ENCODE measurements at places on chromosomes 4 and X. TPM values are rescaled to one million over a fixed set of nuclear protein-coding genes. Genes with fewer than 3 reads are reported as not detected.

TLR6 gene
- 1.2 TPM for total RNA-seq

- no peak for DNase-seq
Observed at GRCh38 chr4:152937336-152938236, 1.5 kb downstream of the FHDC1 start.

- DNase-seq: no peak
Observed at GRCh38 chrX:94850811-94851210, 1176.8 kb downstream of the FAM133A start.

GRCh38 chr4:106208481-106209460, 107.2 kb downstream of the TBCK start:
- no peak for DNase-seq

- DNase-seq: no peak
Observed at GRCh38 chrX:68372665-68373064, 60.6 kb downstream of the OPHN1 start.

- no peak for DNase-seq
Observed at GRCh38 chr4:143531788-143532491, 18.4 kb downstream of the SMARCA5 start.

GRCh38 chr4:20652226-20652885, 47.9 kb upstream of the PACRGL start:
- DNase-seq: no peak

- DNase-seq: no peak
Observed at GRCh38 chrX:131332331-131332730, 43.2 kb upstream of the IGSF1 start.

DNA sequence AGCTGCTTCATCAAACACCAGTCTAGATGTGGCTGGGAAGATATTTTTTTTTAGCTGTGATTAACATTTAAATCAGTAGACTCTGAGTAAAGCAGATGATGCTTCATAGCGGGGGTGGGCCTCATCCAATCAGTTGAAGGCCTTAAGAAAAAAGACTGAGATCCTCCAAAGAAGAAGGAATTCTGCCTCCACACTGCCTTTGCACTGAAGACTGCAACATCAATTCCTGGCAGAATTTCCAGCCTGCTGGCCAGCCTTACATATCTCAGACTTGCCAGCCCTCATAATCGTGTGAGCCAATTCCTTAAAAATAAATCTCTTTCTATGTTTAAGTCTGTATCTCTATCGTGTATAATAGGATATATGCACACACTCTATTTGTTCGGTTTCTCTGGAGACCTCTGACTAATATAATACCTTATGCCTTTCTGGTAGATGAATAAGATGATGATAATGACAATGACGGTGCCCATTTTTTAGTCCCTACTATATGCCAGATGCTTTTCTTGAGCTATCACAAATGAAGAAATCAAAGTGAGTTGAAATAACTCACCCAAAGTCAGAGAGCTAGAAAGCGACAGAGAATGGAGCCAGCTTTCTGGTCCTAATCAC, 66.1 kb upstream of the SOD3 start:
- no peak for DNase-seq

RAB33A gene
- total RNA-seq: 1.2 TPM

DNA sequence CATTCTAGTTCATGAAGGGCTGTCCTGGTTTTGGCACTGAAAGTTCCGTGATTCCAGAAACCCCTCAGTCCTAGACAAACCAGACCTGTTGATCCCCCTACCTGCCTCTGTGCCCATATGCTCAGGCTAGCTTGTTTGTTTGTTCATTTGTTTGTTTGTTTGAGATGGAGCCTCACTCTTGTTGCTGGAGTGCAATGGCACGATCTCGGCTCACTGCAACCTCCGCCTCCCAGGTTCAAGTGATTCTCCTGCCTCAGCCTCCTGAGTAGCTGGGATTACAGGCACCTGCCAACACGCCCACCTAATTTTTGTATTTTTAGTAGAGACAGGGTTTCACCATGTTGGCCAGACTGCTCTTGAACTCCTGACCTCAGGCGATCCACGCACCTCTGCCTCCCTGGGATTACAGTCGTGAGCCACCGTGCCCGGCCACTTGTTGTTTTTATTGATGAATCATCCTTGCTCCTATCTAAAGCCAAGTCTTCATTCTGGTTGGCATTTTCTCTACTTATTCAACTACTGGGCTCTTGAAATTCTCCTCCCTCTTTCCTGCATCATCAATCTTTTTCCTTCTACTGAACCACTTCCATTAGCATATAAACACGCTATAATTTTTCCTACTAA, 86.3 kb upstream of the BMP2K start:
- DNase-seq: no peak

- no peak for DNase-seq
Observed at GRCh38 chr4:20592013-20592412, 108.2 kb upstream of the PACRGL start.

GRCh38 chr4:16110199-16110598, 26.4 kb upstream of the PROM1 start:
- no peak for DNase-seq

TIGD4 gene
- total RNA-seq: 0.40 TPM

DNA sequence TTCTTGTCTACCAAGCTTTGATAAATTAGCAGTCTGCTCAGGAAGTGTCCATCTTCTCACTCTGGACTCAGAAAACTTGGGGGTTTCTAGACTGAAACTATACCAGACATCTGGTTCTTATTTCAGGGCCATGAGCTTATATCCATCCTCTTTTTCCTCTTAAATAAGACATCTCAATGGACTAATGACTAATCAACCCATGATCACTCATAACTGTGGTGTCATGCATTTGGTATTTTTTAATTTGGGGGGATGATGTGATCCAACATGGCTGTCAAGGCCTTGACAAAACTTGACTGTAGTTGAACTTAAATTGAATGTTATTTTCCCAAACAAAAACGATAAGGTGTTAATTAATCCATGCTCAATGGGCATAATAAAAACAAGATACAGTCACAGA, 87.8 kb downstream of the GPRASP3 start:
- DNase-seq: no peak

- no peak for DNase-seq
Observed at GRCh38 chr4:2837904-2838496, 5.6 kb upstream of the ADD1 start.

IGSF1 gene
- total RNA-seq: 16.3 TPM

GRCh38 chrX:112851806-112852205, 11.2 kb upstream of the AMOT start:
- DNase-seq: no peak
